ENCODE measurements at places on chromosomes 12 and 14.

DNA sequence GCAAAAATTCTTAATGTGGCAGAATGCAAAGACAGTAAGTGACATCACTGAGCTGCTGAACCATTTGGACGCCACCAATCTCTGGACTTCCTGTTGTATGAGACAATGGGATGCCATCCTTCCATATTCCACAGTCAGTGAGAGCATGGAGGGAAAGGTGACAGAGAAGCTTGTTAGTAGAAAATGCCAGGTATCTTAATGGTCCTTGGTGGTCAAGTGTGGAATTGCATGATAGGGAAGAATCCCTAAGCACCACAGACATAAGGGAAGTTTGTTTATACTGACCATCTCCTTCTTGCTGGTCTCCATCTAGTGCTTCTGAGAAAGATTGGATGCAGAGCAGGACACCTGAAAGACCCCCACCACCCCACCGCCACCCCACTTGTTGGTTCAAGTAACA, 1410.0 kb upstream of the TMEM132C start:
- DNase-seq, result no peak

- no peak for DNase-seq
Measured at GRCh38 chr14:72855913-72856312, 38.0 kb downstream of the DPF3 start.

GRCh38 chr12:118374126-118374725, 1.5 kb upstream of the TAOK3 start:
- DNase-seq, result no peak

DNA sequence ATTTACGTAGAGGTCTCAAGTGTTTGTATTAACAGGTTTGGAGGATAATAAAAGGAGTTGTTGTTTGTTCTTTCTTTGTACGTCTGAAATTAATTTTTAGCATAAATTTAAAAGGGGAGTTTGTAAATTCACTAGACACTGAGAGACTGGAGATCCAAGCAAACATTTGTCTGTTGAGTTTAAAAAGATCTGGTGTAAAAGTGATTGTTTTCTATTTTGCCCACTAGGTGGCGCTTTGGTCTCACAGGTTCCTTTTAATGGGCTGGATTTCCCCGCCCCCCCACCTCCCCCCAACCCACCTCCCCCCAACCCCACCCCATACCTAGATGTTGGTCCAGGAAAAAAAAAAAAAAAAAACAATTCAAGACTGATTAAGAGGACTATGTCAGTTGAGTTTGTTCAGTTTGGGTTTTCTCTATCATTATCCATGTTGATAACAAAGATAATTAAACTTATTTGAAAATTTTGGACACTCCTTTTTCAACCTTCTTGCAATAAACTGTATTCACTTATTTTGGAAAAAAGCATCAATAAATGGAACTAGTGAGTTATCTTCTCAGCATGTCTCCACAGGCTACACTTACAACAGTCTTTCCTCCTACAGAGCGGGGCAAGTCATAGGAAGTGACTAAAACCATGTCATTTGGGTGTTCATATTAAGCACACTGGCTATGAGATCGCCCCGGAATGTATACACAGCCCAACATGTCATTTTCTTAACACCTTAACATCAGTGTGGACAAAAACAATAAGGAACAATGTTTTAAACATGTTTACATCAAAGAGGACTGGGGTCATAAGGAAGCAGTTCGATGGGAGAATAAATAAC, 841.1 kb downstream of the NRXN3 start:
- peak; percentile 9 for DNase-seq

DNA sequence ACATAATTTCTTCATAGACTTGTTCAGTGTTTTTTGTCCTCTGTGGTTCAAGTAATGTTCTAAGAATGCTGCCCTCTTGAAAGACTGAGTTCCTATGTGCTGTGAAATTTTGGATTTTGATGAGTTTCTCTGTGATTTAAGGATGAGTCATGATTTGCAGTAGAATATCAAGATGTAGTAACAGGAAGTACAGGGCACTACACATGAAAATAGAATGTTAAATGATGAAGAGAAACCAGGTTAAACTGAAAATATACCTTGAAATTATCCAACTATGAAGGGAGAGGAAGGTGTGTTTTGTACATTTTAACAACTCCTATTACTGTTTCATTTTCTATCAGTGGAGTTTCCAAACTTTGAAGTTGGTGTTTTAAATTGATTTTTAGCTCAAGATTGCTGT, 4.8 kb downstream of the ELK3 start:
- DNase-seq, result peak; percentile 41
